CD4-positive, alpha-beta T cell treated with Interferon gamma for 1 hour (primary cell): ENCODE measurements at places on chromosomes 7 and 10.

GRCh38 chr7:82985144-82985802 is 177.4 kb downstream of the PCLO start:
- no peak for DNase-seq

GRCh38 chr7:30083334-30083733 is 51.5 kb upstream of the MTURN start:
- no peak for DNase-seq

DNA sequence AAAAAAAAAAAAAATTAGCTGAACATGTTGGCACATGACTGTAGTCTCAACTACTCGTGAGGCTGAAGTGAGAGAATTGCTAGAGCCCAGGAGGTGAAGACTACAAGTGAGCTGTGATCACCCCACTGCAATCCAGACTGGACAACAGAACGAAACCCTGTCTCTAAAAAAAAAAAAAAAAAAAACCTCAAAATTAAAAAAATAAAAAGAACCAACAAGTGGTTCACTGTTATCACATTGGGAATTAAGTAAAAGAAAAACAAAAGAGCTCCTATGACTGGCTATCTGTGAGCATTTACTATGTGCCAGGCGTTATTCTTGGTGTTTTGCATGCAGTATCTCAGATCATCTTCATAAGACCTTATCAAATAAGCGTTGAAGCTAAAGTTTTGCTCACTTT is 66.0 kb downstream of the ANLN start:
- DNase-seq, result no peak

GRCh38 chr7:19060761-19061259 is 56.6 kb downstream of the TWIST1 start:
- DNase-seq, result no peak

DNA sequence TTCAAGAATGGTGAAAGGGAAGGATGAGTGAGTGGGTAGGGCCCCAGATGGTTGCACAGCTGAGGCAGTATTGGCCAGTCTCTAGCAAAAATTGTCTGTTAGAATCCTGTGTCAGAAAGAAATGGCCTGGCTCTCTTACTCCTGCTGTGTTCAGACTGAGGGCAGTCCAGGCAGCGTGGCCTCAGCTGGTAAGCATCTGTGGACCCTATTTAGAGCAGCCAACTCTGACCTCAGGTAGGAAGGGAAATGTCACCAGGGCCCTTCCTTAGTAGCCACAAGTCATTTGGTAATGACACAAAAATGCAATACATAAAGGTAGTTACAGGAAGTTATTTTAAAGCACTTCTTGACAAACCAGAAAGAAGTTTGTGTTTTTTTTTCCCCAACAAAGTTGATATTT is 1194.7 kb downstream of the CNTNAP2 start:
- no peak for DNase-seq

- DNase-seq, result no peak
Observed at GRCh38 chr10:96655461-96656197, 64.7 kb downstream of the PIK3AP1 start.

GRCh38 chr10:61964949-61965702 is 63.6 kb downstream of the ARID5B start:
- DNase-seq, result no peak

- no peak for DNase-seq
Observed at GRCh38 chr10:24223953-24224352, 15.0 kb downstream of the KIAA1217 start.

GRCh38 chr7:45145881-45146280 is 11.7 kb upstream of the RAMP3 start:
- no peak for DNase-seq

DNA sequence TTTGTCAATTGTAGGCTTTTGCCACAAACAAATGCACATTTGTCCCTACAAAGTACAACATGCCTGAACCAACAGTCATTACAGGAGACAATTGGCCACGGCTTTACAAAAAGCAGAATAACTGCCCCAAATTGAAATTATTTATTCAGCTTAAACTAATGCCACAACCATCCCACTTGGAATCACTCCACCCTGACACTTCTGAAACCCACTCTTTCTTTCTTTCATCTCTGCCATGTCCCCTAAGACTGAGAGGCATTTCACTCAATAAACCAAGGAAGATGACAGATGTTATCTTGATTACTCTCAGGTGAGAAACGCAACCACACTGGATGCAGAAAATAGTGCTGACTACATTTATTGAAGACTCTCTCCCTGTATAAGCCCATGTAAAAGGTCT is 2.6 kb upstream of the NPM3 start:
- DNase-seq, result no peak

GRCh38 chr10:99742701-99743100 is 10.7 kb downstream of the CUTC start:
- DNase-seq, result no peak

DNA sequence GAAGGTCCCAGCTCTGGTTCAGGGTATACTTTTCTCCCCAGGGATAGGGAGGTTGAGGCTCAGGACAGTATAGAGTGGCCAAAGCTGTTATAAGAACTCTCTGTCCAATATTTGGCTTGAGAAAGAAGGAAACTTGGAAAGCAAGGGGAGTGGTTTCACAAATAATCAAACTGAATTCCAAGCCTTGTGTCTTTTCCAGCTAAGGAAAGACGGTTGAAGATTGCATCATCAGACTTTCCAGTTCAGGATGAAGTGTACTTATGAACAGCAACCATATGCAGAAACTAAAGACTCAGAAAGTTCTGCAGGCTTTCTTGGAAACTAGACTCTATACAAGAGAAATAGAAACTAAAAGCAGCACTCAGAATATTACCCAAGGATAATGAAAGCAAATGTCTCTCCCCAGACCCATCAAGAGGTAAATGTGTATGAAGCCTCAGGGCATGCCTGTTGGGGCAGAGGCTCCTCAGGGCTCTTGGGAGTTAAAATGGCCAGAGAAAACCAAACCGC is 46.4 kb downstream of the RAMP3 start:
- no peak for DNase-seq

DNA sequence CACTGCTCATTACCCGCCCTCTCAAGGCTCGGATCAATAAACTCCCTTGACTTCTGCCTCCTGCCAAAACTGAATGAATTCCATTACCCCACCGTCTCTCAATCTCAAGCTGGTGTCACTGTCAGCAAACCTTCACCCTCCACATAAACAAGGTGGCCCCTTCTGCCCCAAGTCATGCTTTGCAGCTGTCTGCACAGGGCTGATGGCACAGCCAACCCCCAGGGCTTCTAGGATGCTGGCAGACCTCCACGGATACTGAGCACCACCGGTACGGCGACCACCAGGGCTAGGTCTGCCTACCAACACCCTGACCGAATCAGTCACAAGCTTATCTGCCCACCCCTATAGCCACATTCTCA is 46.1 kb downstream of the PARD3 start:
- no peak for DNase-seq

DNA sequence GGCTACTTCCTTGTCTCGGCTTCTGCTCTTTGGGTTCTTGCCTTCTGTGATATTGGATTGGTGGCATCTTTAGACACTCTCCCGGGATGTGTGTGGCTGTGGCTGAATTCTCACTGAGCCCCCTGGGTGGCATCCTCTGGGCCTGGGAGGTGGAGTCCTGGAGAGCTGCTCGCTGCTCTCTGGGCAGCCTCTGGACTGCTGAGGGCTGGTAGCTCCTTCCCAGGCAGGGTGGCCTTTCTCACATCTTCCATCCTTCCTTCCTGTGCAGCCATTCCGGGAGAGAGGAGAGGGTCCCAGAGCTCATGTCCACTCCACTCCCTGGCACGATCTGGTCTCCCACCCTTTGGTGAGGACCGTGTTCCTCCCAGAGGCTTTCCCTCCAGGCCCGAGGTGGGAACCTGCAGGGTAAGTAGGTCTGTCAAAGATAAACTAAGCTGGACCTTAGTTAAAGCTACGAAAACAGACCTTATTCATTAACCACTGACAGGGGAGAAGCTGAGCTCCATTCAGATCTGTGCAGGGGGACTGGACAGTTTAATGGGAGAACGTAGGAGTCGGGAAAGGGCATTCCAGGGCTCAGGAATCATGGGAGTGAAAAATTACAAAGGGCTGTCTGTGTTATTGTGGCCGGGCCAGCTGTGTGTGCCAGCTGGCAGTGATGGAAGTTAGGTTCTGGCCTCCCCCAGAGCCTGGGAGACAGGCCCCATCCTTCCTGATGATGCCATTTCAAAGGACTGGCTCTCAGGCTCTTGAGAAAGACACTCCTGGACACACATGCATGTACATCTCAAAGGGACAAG is 8.7 kb downstream of the ATP6V0E2 start:
- no peak for DNase-seq

GRCh38 chr7:96747418-96747940 is 37.8 kb upstream of the SEM1 start:
- no peak for DNase-seq

DNA sequence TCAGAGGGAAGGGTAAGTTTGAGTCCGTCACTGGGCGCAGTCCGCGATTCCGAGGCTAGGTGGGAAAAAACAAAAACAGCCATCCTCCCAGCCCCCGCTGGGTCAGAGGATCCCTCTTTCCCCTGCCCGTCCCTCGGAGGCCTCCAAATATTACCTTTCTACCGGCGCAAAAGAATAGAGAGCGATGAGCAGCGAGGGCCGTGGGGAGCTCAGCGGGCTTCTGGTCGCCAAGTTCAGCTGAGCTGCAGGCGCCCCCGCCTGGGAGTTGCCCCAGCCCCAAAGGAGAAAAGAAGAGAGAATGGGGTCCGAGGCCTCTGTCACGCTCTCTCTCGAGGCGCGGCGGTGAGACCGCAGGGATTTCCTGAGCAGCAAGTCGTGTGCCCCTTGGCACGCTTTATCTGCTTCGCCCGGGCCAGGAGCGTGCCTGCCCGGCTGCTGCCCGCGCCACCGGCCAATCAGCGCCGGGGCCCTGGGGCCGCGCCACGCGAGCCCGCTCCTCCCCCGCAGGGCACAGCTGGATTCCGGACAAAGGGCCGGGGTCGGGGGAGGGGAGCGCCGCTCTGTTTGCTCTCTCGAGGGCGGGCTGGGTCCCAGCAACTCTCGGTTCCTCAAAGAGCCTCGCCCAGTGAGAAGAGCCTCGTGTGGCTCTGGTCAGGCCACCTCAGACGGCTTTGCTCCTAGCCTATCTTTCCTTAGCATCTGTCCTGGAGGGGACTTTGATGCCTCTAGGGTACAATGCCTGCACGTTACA is at the start of gene NEUROG3:
Gene NEUROG3, minus strand, starts transcription at position 367 of the 751 bp plus-strand sequence. CDS start 379 bp downstream, outside the sequence.
- no peak for DNase-seq

DNA sequence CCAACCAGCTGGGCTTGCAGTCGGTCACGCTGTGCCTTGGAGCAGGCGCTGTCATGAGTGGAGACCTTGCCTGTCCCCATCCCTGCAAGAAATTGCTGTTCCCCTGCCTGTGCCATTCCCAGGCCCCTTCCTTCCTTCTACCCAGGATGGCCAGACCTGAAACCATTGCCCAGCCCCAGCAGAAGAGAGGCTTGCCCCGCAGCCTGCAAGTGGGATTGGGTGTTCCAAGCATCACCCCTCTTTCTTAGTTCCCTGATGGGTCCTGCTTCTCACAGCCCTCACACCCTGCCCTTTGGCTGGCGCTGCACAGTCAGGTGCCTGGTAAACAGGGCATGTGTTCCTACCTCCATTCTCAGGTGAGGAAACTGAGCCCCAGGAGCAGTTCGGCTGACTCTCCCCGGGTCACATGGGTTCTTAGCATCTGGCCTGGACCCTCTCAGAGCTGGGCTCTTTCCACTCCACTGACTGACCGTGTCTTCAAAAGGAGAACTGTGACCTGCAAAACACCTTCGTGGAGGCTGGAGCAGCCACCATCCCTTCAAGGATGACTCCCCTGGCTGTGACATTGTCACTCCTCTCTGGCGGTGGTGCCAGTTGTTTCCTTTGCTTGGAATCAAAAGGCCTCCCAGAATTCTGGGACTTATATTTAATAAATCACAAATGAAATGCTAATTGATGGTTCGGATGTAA is 41.9 kb upstream of the PDCD4 start:
- DNase-seq, result no peak

- DNase-seq, result no peak
Observed at GRCh38 chr7:98073047-98073446, 33.6 kb upstream of the LMTK2 start.

- DNase-seq, result no peak
Observed at GRCh38 chr7:100791881-100792666, 35.2 kb downstream of the EPHB4 start.

DNA sequence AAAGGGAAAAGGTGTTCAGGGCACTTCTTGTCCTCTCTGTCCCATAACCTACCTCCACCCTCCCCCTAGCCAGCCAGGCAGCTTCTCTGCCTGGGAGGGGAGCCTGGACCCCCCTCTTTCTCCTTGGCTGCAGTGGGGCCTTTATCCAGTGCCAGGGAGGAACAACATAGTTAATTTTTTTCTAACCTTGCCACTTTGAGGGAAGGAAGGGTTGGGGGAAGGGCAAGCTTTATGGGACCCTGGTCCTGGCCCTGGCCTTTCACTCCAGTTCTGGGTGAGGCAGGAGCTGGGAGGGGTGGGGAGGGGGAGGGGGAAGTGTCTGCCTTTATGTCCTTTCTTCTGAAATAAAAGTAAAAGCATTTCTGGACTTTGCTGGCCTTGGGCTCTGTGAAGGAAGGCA is 4.5 kb downstream of the VGF start:
- no peak for DNase-seq

DNA sequence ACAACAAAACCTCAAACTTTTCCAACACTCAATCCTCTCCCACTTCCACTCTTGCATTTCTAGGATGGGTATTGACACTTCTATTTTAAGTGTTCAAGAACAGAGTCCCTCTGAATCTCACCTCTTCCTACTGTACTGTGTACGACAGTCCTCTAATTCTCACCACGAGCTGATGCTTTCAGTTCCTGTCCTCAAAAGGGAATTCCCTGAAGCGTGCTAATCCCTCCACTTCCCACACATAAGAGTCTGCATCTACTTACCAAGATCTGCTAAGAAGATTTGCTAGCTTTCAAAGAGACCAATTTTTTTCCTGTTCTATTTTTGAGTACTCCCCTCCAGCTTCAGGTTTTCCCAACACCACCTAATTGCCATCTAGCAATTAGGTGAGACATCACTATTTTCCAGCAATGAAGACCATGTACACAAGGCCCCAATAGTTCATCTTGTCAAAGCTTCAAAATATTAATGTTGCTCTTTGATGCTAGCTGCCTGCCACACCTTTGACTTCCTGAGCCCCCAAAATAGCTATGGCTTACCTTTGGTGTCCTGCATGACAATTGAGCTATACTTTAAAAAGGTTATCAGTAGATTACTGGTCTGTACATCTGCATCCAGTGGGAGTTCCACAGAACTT is 54.4 kb downstream of the ARMH3 start:
- peak; percentile 24 for DNase-seq

- DNase-seq, result no peak
Observed at GRCh38 chr10:96791902-96792301, 40.2 kb upstream of the LCOR start.

DNA sequence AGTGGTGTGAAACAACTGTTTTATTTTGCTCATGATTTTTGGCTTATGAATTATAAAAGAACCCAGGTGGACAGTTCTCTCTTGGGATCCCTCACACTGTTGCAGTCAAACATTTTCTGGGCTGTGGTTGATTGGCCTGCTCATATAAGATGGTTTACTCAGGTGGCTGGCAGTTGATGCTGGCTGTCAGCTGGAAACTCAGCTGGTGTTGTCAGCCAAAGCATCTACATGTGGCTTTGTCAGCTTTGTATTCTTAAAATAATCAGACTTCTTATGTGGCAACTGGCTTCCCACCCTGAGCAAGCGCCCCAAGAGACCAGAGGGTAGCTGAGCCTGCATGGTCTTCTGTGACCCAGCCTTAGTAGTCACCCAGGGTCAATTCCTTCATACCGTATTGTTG is 534.7 kb downstream of the NRG3 start:
- DNase-seq, result no peak
